Neural crest cell (in vitro differentiated cells): ENCODE measurements at places on chromosomes 5 and 9.

DNA sequence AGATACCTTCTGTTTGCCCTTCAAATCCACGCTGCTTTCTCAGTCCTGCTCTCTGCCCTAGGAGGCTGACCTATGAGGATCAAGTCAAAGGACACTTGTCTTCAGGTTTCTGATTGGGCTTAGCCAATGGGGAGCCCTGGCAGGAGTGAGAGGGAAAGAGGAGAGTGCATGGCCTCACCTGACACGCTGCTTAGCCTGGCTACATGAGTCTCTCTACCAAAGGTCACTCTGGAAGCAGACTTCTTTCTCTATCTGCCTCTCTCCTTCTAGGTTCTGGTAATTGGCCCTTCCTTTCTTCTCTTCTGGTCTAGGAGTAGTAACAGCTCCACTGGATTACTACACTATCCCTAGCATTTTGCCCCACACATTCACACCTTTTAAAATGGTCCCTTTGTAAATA, 13.1 kb downstream of the ARSB start:
- DNase-seq: no peak

DNA sequence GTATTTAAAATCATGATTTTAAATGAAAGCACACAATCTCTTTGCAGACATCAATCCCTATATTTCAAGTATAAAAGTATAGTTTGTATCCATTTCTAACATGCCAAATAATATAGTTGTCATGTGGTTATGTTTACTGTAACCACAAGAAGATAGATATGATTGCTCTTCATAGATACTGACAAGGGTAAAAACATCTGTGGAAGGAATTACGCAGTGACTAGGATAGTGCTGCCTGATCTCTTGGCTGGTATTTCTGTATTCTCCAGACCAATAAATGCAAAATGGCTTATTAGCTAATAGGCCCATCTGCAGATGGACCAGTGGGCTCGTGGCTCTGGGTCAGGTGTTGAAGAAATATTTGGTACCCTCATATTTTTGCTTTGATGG, 34.9 kb upstream of the FBN2 start:
- no peak for DNase-seq

DNA sequence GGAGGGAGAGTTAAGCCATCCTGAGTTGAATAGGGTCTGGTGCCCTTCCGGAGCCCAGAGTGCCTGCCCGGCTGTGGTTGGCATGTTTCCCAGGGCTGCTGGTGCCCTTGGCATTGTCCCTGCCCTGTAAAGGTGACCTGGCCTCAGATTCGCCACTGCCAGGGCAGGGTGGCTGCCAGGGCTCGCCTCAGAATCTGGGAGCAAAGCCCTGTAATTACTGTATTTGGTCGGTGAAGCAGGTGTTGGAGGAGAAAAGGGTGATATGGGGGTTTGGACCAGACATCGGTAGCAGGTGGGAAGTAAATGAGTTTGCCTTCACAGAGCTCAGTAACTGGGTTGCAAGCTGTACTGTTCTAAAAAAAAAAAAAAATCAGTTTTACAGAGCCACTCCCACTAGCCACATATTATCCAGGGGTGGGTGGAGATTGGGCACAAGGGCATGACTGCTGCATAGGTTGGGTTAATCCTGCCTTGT, 47.6 kb downstream of the RGS3 start:
- no peak for DNase-seq

- no peak for DNase-seq
Measured at GRCh38 chr5:133079048-133079447, 27.2 kb downstream of the HSPA4 start.

DNA sequence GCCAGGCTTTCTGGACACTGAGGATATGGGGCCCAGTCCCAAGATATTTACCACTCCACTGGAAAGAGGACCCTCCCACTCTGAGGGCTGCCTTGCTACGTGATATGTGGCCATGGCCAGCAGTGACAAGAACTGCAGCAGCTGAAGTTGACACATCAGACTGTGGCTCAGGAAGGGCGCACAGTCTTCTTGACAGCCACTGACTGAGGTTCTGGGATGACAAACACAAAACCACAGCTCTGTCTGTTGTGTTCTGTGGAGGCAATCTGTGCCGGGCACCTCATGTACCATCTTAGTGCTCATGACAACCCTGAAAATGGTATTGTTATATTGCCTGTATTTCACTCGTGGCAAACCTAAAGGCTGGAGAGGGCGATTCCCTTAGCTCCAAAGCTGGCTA, 16.9 kb downstream of the FSTL4 start:
- no peak for DNase-seq

DNA sequence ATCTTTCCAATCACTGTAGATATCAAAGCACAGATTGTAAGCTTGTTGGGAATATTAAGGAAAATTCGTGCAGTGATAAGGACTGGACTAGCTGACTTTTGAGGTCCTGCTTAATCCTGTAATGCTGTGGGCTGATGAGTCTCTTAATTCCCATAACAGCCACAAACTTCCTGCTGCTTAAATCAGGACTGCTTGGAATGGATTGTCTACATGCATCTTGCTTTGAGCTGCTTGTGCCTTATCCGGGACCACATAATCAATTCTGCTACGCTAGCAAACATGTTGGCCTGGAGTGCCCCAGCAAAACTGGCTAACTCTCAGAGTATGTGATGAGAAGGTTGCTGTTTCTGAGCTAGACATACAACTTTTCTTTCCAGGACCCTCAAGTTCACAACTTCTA, 79.6 kb downstream of the SNCAIP start:
- DNase-seq: no peak

GRCh38 chr5:759111-759751, 25.3 kb downstream of the ZDHHC11B start:
- DNase-seq: no peak

DNA sequence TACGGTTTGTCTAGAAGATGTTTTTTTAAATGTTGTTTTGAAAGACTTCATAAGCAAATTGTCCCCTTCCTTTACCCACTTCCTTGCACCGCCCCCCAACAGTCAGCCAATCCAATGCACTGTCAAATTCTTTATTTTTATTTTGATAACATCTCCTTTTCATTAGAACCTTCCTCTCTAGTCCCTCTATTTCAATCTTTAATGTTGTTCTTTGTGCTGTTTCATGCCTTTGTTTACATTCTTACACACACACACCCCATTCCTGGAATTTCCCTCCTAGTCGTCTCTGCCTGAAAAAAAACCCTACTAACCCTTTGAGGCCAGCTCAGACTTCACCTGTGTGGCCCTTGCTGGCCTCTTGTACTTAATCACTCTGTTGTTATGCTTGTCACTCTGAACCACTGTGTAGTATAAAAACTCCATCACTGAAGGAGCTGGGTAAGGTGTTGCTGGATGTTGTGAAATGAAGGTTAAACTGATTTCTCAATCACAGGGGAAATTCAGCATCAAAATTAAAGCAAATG, 133.4 kb downstream of the UGCG start:
- no peak for DNase-seq

- no peak for DNase-seq
Measured at GRCh38 chr9:93406371-93406770, 45.1 kb upstream of the FAM120A start.

DNA sequence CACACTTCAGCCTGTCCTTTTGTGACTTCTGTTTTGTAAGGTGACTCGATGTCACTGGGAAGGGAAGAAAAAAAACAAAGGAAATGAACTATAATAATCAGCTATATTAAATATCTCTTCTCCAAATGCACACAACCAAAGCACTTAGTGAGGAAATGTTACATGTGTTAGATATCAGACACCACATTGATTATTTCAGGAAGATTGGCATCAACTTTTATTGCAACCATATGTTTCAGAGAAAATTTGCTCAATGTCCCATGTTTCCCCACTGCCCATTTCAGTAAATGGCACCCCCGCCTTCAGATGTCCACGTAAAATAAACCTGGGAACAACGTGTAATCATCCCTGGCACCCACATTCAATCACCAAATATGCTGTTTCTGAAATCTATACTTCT, 151.8 kb downstream of the EPB41L4A start:
- DNase-seq: no peak

DNA sequence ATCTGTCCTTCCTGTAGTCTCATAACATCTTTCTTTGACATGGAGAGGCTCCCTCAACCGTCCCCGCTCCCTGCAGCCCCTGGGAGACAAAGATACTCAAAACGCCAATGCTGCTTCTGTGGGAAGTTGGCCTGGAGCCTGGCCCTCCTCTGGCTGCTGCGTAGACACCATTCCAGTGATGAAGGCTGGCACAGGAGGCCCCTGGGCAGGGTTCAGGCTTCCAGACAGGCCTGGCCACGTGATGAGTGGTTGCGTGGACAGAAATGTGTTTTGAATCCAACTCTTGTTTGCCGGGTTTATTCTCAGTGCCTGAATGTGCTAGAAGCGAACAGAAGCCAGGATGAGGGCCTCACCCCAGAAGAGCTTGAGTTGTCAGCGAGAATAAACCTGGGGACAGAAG, 43.2 kb upstream of the NKX2-5 start:
- DNase-seq: no peak

DNA sequence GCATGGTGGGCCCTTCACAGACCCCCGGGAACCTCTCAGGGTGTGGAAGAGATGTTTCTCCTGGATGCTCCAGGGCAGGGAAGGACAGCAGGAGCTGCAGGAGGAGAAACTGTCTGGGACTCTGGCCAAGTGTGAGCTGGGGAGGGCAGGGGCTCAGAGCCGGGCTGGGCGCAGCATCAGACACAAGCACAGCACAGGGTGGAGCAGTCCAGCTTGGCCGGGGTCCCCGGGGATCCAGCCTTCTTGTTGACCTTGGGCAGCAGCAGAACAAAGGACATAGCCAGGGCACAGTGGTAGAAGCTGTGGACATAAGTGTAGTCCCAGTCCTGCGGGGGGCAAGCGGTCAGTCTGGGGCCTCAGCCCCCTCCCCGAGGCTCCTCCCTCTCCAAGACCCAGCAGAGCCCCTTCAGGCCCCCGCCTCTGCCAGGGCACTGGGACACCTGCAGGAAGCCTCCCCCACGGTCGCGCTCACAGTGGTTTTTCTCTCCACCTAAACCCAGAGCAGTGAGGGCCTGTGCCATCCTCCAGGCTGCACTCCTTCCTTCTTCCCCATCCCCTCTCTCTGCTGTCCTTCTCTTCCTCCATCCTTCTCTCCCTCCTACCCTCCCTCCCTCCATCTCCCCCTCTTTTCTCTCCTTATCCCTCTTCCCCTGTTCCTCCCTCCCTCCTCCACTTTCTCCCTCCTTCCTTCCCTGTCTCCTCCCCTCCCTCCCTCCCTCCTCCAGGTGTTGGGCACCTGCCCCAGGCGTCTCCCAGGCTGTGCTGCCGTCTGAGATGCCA, 10.1 kb downstream of the MYMK start:
- no peak for DNase-seq

DNA sequence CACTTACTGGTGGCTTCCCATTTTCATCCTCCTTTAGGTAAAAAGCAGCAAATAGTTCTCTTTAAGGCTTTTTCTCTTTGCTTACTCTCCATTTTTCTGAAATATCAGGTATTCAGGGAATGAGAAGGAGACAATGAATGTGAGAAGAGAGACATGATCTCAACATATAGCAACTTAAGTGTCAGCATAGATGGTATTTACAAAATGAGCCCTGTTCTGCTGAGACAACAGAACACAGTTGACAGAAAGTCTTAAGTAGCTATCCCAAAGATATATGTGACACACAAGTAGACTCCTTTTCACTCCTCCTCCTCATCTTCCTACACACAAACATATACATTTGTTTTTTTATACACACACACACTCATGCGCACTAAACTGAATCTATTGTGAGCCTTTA, 649.3 kb upstream of the WWC1 start:
- no peak for DNase-seq

DNA sequence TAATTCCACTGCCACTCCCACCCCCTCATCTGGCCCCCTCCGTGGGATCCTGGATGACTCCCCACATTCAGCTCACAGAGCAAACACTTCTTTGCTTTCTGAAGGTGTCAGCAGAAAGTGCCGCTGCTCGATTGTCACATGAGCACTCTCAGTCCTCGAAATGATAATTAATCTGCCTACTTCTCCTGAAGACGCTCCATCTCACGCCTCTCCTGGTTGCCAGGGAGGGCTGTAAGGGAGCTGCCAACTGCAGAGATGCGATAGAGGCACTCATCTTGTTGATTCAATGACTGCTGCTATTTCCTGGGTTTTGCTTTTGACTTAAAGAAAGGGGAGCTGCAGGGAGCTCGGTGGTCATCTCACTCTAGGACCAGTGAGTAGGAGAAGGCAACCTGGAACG, 206.5 kb downstream of the DAB2IP start:
- no peak for DNase-seq

GRCh38 chr5:88226881-88227450, 41.7 kb downstream of the TMEM161B start:
- no peak for DNase-seq

GRCh38 chr5:40041452-40041851, 616.7 kb upstream of the DAB2 start:
- no peak for DNase-seq

DNA sequence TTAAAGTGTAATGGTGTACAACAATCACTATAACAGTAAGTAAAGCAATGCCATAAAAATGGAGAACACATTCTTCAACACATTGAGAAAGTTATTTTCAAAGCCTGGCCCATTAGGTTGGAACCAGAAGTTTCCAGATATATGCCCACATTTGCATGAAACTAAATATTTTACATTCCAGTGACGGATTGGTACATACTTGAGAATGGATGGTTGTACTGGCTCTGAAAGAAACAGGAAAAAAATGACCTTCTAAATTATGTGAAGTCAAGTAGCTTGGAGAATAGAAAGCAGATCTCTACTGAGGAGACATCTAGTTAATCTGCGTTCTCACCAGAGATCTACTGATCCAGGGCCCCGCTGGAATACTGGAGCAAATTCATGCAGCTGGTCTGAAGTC, 1037.0 kb downstream of the NR2F1-AS1 start:
- no peak for DNase-seq

DNA sequence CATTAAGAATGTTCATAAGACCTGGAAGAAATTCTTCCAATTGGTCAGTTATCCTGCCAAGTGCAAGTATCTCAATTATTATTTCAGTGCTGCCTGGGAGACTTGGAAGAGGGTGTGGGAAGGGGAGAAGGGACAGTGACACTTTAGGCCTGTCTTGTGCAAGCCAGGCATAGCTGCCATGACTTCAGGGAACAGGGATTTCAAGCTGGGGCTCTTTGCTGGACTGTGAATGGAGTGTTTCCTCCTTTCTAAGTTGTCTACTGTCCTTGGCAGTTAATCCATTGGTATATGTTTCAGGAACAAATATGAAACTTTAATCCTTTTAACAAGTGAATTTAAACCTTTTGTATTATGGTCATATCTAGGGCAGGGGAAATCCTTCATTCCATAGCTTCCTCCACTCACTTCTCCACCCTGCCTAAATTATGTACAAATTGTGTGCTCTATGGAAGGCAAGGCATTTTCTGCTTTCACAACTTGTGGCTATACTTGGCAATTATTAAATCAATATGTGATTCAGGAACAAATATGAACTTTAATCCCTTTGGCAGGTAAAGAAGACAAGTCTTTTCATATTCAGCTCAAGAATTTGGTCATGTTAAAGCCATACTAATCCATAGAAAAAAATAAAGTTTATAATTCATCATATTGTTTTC, 72.7 kb upstream of the IL33 start:
- DNase-seq: no peak

GRCh38 chr5:67526793-67527192, 330.2 kb upstream of the CD180 start:
- no peak for DNase-seq
